ENCODE measurements at places on chromosomes 1 and 21. TPM values are rescaled to one million over a fixed set of nuclear protein-coding genes. Genes with fewer than 3 reads are reported as not detected.
A peak's percentile ranks its signal among the peaks of the same experiment; 100 is the strongest.

SMIM34 gene
- not detected for total RNA-seq

KMO gene
- not detected for total RNA-seq

ELAVL4 gene
- not detected for total RNA-seq

PCBP3 gene
- total RNA-seq, result 9.0 TPM

PKLR gene
- not detected for total RNA-seq

TMPRSS2 gene
- total RNA-seq, result 0.21 TPM

HAPLN2 gene
- total RNA-seq, result not detected

ELAPOR1 gene
- 0.31 TPM for total RNA-seq

CFHR2 gene
- not detected for total RNA-seq

PADI3 gene
- total RNA-seq, result 0.39 TPM

GRCh38 chr1:56437959-56438358 lies 141.4 kb downstream of the PLPP3 start:
- H3K27ac ChIP-seq, result no peak overlapping the region
- H3K36me3 ChIP-seq, result no peaks in the 10 kb centered on the region
- no peak overlapping the region for H3K4me3 ChIP-seq
- H3K4me1 ChIP-seq, result peaks cover 22% of the 10 kb centered on the region

DNA sequence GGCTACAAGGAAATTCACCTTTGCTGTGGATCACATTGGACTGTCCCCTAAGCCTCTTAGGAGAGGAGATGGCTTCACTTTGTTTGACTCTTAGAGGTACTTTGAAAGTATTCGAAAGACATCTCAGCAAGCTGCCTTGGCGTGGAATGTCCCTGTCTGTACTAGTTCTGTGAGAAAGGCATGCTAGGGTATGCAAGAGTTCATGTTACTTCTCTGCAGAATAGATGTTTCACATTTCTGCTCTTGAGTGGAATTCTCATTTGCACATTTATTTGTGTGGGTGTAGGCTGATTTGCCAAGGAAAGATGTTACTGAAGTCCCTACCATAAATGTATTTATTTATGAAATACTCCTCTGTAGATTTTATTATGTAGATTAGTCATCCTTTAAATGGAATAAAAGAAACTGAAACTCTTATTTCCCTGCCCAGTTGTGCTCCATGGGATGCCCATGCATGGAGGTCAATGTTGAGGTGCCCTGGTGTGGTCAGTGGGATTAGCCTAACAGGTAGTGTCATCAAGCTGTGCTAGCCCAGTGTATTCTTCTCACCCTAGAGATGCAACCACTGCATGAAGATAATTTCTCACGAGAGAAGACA lies 13.8 kb downstream of the MIA3 start:
- no peak overlapping the region for H3K4me3 ChIP-seq
- DNase-seq, result no peak
- no peak overlapping the region for H3K27ac ChIP-seq

- H3K4me3 ChIP-seq, result no peak overlapping the region
- peaks cover 68% of the 10 kb centered on the region for H3K36me3 ChIP-seq
- no peaks in the 10 kb centered on the region for H3K27me3 ChIP-seq
- H3K4me1 ChIP-seq, result peaks cover 14% of the 10 kb centered on the region
Measured at GRCh38 chr1:30952098-30952497, 43.5 kb upstream of the SDC3 start.

DNA sequence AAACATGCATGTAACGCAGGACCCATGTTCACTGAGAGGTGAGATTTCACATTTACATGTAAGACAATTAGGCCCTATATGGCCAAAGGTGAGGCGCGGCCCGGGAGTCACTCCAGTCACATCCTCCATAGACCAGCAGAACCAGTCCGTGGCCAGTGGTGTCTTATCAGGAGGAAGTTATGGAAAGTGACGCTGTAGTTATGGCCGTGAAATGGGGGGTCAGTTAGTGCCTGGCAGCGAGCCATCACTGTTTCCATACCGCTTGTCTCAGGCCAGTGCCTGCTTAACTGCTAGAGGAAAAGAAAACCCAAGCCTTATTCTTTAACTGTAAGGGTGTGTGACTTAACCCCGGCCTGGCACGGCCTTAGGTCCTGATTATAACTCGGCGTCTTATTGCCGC lies 6.1 kb downstream of the C1orf159 start:
- H3K27ac ChIP-seq, result no peak overlapping the region
- H3K4me1 ChIP-seq, result peaks cover 6% of the 10 kb centered on the region
- H3K27me3 ChIP-seq, result no peaks in the 10 kb centered on the region
- no peak overlapping the region for H3K4me3 ChIP-seq
- peaks cover 6% of the 10 kb centered on the region for H3K36me3 ChIP-seq
- DNase-seq, result no peak

GRCh38 chr21:32426592-32427051 lies 14.1 kb downstream of the EVA1C start:
- no peak overlapping the region for H3K4me3 ChIP-seq
- H3K27ac ChIP-seq, result no peak overlapping the region
- H3K4me1 ChIP-seq, result peaks cover 3% of the 10 kb centered on the region
- H3K27me3 ChIP-seq, result peaks cover 27% of the 10 kb centered on the region
- H3K36me3 ChIP-seq, result peaks cover 2% of the 10 kb centered on the region
- DNase-seq, result no peak

DNA sequence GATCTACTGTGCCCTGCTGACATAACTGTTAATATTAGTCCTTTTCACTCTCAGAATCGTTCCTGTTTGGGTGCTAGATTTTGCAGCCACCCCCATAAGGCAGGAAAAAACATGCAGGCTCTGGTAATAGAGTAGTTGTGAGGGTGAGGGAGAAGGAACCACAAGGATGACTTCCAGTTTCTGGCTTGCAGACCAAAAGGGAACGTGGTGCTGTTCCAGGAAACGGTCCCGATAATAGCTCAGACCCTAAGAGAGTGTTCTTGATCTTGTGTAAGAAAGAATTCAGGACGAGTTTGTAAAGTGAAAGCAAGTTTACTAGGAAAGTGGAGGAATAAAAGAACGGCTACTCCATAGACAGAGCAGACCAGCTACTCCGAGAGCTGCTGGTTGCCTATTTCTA lies 50.7 kb upstream of the RHOU start:
- no peak overlapping the region for H3K4me3 ChIP-seq
- peaks cover 3% of the 10 kb centered on the region for H3K36me3 ChIP-seq
- no peak for DNase-seq
- no peak overlapping the region for H3K27ac ChIP-seq
- H3K27me3 ChIP-seq, result no peaks in the 10 kb centered on the region

DNA sequence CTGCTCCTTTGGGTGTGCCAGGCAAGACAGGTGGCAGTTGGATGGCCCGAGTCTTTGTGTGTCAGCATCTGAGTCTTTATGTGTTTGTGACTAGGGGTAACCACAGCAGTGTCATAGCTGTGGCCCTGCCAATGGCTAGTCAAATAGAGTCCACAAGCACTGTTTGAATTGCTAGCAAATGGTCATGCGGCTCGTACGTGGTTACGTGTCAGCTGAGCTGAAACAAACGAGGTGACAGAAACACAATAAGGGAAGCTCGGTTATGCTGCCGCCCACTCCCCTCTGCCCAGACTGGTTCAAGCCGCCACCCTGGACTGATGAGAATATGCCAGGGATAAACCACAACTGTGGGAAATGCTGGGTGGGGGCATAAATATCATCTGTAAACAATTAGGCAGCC lies 174.3 kb upstream of the LMO4 start:
- no peak overlapping the region for H3K27ac ChIP-seq
- no peak overlapping the region for H3K4me3 ChIP-seq
- H3K4me1 ChIP-seq, result peaks cover 30% of the 10 kb centered on the region
- DNase-seq, result no peak
- no peaks in the 10 kb centered on the region for H3K36me3 ChIP-seq
- peaks cover 3% of the 10 kb centered on the region for H3K27me3 ChIP-seq

DNA sequence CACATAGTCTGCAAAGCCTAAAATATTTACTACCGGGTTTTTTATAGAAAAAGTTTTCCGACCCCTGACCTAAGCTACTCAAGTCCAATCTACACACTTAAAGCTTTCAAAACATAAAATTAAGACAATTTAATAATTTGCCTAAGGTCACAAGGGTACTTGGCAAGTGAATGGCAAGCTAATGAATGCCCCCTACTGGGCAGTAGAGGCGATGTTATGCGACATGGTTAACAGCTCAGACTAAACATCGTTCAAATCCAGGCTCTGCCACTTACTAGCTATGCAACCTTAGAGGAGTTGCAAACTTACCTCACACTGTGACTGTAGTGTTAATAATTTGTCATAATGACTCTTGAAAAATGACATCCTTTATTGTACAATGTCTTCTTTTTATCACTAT lies 317.2 kb upstream of the NFIA start:
- H3K4me1 ChIP-seq, result peaks cover 19% of the 10 kb centered on the region
- H3K27ac ChIP-seq, result no peak overlapping the region
- peaks cover 3% of the 10 kb centered on the region for H3K27me3 ChIP-seq
- H3K36me3 ChIP-seq, result no peaks in the 10 kb centered on the region
- H3K4me3 ChIP-seq, result no peak overlapping the region

GRCh38 chr1:108862017-108862610 lies 5.2 kb upstream of the AKNAD1 start:
- no peak overlapping the region for H3K4me3 ChIP-seq
- H3K27ac ChIP-seq, result no peak overlapping the region
- no peaks in the 10 kb centered on the region for H3K36me3 ChIP-seq
- no peaks in the 10 kb centered on the region for H3K27me3 ChIP-seq
- no peaks in the 10 kb centered on the region for H3K4me1 ChIP-seq

- no peak for DNase-seq
- H3K36me3 ChIP-seq, result peaks cover 43% of the 10 kb centered on the region
- no peak overlapping the region for H3K4me3 ChIP-seq
- H3K27me3 ChIP-seq, result no peaks in the 10 kb centered on the region
Measured at GRCh38 chr1:215599418-215600074, 32.4 kb downstream of the KCTD3 start.

GRCh38 chr1:56948403-56949023 lies 17.3 kb downstream of the C8B start:
- no peaks in the 10 kb centered on the region for H3K36me3 ChIP-seq
- no peak for DNase-seq
- H3K27ac ChIP-seq, result no peak overlapping the region
- no peaks in the 10 kb centered on the region for H3K4me1 ChIP-seq
- H3K27me3 ChIP-seq, result peaks cover 7% of the 10 kb centered on the region

DNA sequence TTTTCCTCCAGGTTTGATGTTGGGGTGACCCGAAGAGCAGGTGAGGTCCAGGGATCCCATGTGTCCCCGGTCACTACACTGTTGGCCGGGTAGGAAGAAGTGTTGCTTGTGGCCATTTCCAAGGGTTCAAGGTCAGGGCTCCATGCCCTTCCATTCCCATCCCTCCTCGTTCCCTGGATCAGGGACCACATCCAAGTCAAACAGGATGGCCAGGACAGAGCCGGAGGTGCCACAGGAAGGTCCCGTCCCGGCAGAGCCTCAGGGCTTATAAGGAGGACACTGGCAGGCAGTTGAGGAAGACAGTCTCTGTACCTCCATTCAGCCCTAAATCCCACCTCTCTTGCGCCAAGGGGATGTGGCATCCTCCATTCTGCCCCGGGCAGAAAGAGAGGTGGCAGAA lies 22.0 kb upstream of the FAM131C start:
- H3K27ac ChIP-seq, result no peak overlapping the region
- H3K4me1 ChIP-seq, result peaks cover 6% of the 10 kb centered on the region
- no peak overlapping the region for H3K4me3 ChIP-seq
- H3K36me3 ChIP-seq, result no peaks in the 10 kb centered on the region
- DNase-seq, result no peak

DNA sequence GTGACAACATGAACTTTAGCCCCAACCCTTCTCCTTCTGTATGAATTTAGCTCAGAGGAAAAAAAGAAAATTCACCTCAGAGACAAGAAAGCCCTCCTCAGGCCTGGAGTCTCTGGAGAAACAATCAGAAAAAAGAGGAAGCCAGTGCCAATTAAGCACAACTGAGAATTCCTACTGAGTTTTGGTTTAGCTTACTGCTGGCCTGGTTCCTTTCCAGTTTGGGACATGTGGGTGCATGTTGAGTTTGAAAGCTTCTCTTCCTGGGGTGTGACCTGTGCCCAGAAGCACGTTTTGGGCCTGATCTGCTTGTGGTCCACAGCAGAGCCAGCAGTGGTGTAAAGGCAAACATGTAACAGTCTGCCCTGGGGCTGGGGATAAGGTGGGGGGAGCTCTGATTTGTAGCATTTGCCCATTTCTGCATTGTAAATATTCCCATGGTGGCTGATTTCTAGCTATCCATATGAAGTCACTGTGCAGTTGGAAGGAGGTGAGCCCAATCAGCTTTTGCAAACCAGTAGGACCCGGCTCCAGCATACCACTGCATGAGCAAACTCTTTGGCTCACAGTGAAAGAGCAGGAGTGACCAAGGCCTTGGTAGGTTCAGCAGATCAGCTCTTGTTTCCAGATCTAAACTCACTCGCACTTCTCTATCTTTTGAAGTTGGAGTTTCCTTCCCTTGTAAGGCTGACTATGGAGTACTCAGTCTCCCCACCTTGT lies 4.7 kb upstream of the THEM5 start:
- DNase-seq, result no peak
- H3K27ac ChIP-seq, result no peak overlapping the region
- H3K27me3 ChIP-seq, result peaks cover 27% of the 10 kb centered on the region
- no peaks in the 10 kb centered on the region for H3K36me3 ChIP-seq
- H3K4me3 ChIP-seq, result no peak overlapping the region

DNA sequence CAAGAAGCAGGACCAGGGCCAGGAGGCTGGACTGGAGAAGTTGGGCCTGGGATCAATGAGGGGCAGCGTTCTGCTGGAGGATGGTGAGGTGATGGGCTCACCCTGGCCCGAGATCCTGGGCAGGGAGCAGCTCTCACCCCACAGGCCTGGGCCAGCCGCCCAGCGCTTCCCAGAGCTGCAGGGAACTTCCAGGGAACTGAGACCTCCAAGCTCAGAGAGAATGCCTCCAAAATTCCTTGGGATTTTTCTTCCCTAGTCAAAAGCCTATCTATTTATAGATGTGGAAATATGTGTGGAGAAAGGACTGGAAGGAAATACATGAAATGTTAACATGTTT lies 121.2 kb downstream of the SPSB1 start:
- no peak for DNase-seq
- H3K36me3 ChIP-seq, result no peaks in the 10 kb centered on the region
- H3K27me3 ChIP-seq, result no peaks in the 10 kb centered on the region
- H3K27ac ChIP-seq, result peak overlapping the region; percentile 90
- H3K4me1 ChIP-seq, result peaks cover 30% of the 10 kb centered on the region
- no peak overlapping the region for H3K4me3 ChIP-seq

GRCh38 chr1:43537423-43538142 lies 6.9 kb downstream of the PTPRF start:
- H3K36me3 ChIP-seq, result peaks cover 5% of the 10 kb centered on the region
- peaks cover 5% of the 10 kb centered on the region for H3K4me1 ChIP-seq
- H3K27ac ChIP-seq, result no peak overlapping the region
- DNase-seq, result no peak
- no peaks in the 10 kb centered on the region for H3K27me3 ChIP-seq

- H3K27me3 ChIP-seq, result peaks cover 10% of the 10 kb centered on the region
- peak; percentile 44 for DNase-seq
- no peak overlapping the region for H3K4me3 ChIP-seq
- no peak overlapping the region for H3K27ac ChIP-seq
Measured at GRCh38 chr1:206010060-206010459, 6.9 kb upstream of the RAB7B start.

DNA sequence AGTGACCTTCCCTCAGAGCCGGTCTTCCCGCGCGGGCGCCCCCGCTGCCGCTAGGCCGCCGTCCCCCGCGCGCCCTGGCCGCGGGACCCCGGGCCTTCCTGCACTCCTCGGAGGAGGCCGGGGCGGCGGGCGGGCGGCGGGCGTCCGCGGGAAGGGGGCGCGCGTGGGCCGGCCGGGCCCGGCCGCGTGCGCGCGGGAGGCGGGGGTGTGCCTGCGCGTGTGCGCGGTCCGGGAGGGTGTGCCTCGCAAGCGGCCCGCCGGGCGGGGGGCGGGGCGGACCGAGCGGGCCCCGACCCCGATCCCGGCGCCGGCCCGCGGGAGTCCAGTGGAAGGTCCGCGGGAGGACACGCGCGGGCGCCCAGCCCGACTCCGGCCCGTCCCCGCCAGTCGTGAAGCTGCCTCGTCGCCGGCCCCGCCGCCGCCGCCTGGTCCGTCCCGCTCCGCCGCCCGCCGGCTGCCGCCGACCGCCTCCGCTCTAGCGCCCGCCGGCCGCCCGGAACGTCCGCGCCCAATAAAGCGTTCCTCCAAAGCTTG lies 438 bp downstream of the MRPS6 start:
- DNase-seq, result no peak
- H3K36me3 ChIP-seq, result peaks cover 28% of the 10 kb centered on the region
